ENCODE measurements at places on chromosomes 5 and 9.

- DNase-seq, result peak; percentile 16
Measured at GRCh38 chr5:34655354-34655991, 655 bp upstream of the RAI14 start.

DNA sequence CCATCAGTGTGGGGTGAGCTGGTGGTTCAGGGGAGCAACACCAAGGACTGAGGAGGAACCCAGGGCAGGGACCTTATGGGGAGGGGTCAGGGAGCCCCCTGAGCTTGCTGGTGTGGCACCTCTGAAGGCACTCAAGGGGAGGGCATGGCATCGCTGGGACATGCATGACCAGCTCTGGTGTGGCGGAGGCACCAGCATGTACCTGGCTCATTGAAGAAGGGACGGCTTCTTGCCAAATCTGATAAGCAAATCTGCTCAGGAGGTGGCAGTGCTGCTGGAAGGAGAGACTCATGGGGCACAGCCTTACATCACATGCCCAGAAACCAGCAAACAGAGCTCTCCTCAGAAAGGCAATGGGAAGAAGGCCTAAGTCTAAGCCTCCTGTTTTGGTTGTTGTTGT lies 421.8 kb downstream of the SEMA5A start:
- no peak for DNase-seq

DNA sequence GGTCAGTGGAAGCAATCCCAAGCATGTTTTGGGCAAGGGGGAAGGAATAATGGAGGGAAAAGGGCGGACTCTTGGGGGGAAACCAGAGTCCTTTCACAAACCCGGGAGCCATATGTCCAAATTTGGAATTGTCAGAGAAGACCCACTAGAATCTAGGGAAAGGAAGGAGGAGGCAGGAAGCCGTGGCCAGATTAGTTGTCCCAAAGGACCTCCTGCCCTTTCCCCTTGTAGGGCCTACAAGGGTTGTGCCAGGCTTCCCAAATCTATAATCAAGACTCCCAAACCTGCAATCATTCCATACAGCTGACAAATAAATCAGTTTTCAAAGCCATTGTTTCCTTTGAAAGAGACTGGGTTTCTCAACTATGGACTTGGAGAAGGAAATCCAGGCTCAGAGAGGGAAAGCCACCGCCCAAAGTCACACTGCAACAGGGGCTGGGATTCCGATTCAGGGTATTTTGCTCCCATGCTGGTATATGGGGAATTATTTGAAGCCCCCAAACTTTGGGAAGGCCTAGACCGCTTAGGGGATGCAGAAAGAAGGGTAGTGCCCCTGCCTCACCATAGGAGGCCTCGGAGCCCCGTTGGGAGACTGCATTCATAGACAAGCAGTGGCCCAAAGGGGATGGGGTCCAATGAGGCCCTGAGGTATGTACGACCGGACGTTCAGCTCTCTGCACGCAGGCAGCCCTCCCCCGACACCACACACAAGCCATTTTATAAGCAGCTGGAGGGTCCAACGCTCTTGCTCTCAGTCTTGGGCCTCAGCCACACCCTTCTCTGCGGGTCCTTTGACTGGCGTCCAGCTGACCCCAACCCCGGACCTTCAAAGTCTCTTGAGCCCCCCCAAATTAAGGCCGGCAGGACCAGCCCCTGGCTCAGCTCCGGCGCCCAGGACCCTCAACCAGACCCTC lies 815 bp downstream of the ANXA6 start:
- no peak for DNase-seq

DNA sequence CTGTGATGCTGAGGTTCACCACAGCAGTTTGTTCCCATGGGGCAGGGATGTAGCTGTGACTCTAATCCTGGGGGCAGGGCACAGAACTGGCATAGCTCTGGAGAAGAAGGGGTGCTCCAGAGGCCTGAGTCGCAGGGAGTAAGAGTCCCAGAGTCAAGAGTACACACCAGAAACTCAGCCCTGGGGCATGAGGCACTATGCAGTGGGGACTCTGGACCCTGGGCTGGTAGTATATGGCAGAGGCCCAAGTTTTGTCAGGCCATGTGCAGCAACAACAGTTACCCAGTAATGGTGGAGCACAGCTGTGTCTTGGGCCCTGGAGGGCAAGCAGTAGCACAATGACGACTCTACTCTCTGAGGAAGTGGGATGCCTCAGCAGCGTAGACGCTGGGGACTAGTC lies 42.9 kb downstream of the TMEM38B start:
- DNase-seq, result no peak

DNA sequence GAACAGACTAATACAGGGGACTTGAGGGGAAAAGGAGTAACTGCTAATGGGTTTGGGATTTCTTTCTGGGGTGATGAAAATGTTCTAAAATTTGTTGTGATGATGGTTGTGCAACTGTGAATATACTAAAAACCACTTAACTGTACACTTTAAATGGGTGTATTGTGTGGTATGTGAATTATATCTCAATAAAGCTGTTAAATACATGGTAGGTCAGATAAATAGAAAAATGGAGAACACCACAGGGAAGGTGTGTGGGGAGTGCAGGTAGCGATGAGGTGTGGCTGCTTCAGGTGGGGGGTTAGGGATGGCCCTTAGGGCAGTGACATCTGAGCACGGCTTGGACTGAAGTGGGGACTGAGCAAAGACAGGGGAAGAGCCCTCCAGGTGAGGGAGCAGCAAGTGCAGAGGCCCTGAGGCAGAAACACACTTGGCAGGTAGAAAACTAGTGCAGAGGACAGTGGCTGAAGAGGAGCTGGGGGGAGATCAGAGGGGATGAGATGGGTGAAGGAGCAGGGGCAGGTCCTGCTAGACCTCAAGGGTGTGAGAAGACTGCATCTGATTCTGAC lies 20.9 kb downstream of the EEIG1 start:
- DNase-seq, result no peak

DNA sequence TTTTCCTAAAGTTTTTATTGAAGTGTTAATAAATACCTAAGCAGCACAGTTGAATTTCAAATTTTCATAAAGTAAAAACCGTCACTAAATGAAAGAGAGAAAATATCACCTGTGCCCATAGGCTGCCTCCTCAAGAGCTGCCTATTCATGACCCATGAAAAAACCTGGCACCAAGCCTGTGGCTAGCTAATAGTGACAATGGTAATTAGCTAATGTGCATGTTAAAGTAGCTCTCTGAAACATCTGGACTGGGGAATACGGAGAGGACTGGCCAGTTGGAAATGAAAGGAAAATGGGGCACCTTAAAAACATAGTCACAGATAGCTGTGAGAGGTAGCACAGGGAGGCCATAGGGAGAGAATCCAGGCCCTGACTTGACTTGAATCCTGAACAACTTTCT lies 5.4 kb upstream of the GNE start:
- no peak for DNase-seq

DNA sequence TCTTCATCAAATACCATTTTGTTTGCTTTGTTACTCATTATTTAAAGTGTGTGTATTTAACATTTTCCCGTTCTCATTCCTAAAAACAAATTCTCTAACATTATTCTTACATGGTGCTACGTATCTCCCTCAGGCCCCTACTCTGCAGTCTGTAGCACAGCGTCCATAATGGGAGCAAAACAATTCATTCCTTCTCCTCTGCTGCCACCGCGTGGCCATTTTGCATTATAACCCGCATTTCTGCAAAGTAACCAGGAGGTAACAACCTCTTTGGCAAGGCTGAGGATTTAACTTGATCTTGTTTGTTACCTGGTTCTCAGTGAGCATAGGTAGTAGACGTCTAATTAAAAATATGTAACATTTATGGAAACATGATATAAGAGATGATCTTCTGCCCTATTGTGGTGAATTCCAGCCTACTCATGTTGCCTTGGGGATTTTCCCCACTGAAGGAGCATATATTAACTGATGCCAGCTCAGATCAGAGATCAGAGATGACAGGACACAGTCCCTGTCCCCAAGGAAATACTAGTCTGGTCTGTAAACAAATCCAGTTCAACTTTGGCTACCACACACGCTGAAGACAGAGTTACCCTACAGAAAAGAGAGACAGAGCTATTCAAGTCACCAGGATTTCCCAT lies 10.5 kb downstream of the OR1K1 start:
- peak; percentile 91 for DNase-seq

DNA sequence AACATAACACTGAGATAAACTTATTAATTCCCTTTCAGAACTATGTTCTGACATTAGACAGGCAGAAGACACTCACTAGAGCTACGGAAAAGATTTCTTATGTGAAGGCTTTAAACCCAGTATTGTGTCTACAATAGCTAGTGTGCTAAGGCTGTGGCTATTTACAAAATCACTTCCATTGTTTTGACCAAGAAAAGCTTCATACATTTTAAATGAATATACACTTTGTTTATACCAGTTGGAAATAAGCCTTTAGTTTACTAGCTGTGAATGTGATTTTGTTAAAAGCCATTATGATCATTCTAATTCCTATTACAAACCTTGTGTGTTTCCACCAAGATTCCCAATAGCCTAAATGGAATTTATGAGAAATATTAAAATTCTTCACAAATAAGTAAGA lies 83.0 kb downstream of the AGTPBP1 start:
- no peak for DNase-seq

- no peak for DNase-seq
Measured at GRCh38 chr5:178383301-178383918, 150.8 kb upstream of the PHYKPL start.

GRCh38 chr5:7759257-7759871 lies 91.6 kb downstream of the CFAP90 start:
- DNase-seq, result no peak

DNA sequence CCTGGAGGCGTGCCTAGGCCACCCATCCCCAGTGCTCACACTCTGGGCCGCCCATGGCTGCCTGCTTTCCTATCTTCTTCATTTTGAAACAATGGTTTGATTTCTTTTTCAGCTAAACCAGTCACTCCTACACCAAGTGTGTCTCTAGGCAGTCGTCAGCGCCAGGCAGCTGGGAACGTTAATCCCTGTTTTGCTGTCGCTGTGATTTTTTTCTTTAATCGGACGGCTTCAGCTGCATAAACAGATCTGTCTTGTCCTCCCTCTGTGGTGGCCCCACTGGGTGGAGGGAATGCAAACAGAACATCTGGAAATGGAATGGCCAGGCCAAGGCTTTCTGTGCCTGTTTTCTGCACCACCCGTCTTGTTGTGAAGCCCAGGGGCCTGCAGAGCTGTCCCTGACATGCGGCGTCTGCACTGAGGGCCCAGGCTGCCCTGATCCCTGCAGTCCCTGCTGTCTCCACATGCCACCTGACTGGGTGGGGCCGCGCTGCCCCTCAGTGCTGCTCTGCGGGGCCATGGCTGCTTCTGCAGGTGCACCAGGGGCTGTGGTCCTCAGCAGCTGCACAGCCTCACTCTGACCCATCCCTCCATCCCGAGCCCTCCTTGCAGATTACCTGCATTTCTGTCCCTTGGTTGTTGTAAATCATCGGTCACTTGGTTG lies 51.5 kb downstream of the WNK2 start:
- DNase-seq, result no peak

GRCh38 chr5:30150231-30150630 lies 1043.3 kb upstream of the CDH6 start:
- DNase-seq, result no peak

GRCh38 chr9:8143677-8144076 lies 344.1 kb upstream of the DMAC1 start:
- no peak for DNase-seq

DNA sequence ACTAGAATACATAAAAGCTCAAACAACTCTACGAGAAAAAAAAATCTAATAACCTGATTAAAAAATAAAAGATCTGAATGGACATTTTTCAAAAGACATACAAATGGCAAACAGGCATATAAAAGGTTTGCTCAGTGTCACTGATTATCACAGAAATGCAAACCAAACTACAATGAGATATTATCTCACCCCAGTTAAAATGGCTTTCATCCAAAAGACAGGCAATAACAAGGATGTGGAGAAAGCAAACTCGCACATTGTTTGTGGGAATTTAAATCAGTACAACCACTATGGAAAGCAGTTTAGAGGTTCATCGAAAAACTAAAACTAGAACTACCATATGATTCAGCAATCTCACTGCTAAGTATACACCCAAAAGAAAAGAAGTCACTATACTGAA lies 20.8 kb downstream of the UGT3A2 start:
- DNase-seq, result no peak

GRCh38 chr5:10583663-10584572 lies 20.0 kb downstream of the ANKRD33B start:
- no peak for DNase-seq

GRCh38 chr5:38768412-38769211 lies 77.2 kb upstream of the OSMR start:
- no peak for DNase-seq

DNA sequence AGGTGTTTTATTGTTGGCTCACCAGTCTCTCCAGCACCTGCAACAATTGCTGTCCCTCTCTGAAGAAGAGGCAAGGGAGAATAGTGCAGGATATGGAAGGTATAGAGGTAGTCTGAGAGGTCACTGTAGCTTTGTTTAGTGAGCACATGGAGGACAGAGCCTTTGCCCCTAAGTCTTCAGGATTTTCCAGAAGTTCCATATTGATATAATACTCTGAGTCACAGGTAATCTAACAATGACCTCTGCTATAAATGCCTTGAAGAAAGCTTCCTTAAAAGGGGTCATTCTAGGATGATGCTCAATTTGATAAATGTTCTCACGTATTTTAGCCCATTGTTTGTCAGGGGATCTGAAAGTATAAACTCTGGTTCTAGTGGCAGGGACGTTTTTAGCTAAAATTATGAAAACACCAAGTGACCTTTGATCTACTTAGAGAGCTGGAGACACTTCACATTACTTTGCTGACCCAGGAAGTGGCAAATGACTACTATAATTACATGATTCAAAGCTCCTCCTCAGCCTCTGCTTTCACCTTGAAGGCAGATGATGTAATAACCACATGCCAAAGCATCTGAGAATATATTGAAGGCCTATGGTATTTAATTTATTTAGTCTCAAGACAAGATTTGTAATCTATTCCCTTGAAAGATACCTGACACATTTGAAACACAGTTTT lies 366.9 kb upstream of the NUDT12 start:
- DNase-seq, result no peak

DNA sequence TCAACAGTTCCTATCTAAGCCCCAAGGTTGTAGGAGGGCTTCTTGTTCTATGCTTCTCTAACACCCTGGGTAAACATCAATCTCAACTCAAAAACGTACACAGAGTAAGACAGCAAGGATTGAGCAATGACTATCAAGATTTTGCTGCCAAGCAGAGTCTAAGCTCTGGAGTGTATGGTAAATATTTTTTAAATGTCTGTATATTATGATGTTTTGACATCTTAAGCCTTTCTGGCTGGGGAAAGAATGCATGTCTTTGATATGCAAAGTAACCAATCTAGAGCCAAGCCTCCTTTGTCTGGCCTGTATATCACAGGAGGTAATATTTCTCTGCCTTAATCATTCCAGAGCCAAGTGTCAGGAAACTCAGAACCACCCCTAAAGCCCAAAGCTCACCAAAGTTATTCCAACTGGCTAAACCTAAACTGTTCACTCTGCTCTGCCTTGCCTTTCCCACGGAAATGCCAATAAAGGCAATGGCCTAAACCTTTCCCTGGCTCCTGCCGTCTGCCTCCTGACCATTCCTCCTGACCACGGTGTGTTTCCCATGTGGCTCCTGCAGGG lies 45.2 kb downstream of the YIPF5 start:
- no peak for DNase-seq

GRCh38 chr9:76463211-76463610 lies 4.2 kb downstream of the GCNT1 start:
- DNase-seq, result no peak

GRCh38 chr9:98925956-98926355 lies 17.8 kb upstream of the COL15A1 start:
- DNase-seq, result no peak

All from hematopoietic multipotent progenitor cell treated with erythropoietin and hydrocortisone succinate and interleukin-3 and kit ligand, for 6 days (in vitro differentiated cells).